ENCODE measurements at places on chromosomes 1 and 21. TPM values are rescaled to one million over a fixed set of nuclear protein-coding genes. Genes with fewer than 3 reads are reported as not detected.

DNA sequence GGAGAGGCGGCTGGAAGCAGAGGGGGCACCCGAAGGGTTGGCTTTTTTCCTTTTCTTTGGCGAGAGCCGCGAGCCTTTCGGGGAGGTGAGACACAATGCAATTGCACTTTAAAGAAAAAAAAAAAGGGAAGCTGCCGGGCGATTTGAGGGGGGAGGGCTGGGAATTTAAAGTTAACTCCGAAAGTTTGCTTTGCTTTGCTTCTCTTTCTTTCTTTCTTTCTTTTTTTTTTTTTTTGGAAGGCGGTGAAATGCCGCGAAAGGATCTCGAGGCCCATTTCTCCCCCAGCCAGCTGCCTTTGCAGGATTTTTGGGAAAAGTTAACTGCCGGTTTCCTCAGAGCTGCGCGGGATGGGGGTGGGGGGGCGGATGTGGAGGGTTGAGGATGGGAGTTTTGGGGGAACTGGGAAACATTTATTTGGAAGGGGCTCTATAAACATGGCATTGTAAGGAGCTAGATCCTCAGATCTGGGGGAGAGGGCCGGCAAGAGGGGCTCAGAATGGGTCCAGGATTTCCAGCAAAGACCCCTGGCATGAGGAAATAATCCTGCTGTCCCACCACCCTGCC is 997 bp downstream of the ZNF362 start:
- DNase-seq: no peak

DNA sequence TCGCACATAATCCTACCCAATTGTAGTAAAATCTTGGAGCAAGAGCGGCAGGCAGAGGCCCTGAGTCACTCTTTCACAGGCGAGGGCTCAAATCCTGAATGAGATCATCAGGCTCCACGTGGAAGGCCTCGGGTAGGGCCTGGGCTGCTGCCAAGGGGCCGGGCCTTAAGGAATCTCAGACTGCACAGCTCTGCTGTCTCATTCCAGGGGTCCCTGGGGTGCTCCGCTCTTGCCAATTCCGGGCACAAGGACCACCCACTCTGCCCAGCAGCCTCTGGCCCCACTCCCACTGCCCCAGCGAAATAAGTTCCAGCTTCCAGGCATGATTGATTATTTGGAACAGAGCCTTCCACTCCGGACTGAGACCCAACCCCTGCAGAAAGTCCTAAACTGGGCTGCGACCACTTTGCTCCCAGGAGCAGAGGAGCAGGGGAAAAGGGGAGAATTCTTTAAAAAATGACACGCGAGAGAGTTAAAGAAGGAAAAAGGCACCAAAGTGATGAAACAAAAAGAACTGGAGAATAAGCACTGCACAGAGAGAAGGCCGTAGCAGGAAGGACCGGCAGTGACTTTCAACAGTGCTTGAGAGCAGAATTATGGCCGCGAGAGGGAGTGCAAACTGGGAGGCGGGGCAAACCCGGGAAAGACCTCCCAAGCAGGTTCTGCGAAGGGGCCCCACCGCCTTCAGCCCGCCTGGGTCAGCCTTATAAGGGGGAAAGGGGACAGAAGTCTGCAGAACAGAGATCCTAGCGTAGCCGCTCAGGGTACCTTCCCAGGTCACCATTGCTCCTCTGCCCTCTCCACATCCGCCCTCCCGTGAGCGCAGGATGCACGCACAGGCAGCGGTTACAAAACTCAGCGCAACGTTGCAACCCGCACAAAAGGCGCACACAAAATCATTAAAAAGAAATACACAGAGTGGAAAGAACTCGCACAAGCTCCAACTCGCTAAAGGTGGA is 2.0 kb downstream of the ADAMTS1 start:
- DNase-seq: peak; percentile 97

DNA sequence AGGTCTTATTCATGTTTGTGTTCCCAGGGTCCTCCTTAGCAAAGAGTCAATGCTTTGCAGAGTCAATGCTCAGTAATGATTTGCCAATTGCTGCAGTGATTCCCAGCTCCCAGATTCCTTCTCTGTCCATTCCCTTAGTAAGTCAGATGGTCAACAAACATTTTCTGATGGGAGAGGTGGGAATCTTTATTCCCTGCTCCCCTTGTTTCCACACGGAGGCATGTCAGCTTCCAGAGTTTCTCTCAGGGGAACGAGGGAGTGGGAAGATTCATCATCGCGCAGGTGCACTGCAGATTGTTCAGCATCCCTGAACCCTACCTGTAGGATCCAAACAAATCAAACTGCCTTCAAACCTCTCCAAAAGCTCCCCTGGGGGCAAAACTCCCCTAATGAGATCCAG is 7.5 kb upstream of the AHDC1 start:
- no peak for DNase-seq

DNA sequence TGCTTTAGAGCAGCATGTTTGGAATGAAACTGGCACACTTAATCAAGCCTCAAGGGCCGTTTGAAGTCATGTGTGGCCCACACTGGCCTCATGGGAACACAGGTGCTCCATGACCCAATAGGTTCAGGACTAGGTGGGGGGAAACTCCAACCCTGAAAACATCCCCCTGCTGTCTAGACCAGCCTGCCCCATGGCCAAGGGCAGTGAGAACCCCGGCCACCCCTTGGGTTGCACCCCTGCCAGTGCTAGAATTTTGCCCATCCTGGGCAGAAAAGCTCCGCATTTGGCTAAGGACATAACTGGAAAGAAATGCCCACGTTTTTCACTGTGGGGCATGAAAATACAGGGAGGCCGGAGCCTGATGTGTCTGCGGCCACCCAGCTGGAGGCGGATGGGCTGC is 6.1 kb upstream of the PTGER3 start:
- no peak for DNase-seq

GRCh38 chr1:227950735-227951346 is 3.1 kb upstream of the WNT9A start:
- DNase-seq: no peak

Gene MMP23B
- 1.6 TPM for total RNA-seq

All from myocyte (in vitro differentiated cells).